ENCODE measurements at places on chromosomes 16 and 17.

DNA sequence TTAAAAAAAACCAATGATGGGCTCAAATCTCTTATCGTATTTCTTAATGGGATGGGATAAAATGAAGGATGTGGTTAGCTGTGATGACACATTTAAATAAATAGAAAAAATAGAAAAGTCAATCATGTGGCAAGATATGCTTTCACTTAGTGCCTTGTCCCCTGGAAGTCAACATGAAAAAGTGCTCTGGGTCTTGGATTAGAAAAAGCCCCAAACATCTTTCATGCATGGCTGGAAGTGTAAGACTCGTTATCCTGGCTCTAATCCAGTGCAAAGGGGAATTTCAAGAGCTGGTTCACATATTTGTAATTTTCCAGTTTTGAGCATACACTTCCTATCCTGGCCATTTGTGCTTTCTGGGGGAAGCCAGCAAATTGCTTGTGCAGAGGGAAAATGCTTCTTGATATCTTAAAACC lies 160.9 kb downstream of the MAP2K6 start:
- no peak for DNase-seq

GRCh38 chr16:47156680-47157215 lies 13.0 kb upstream of the NETO2 start:
- DNase-seq, result no peak

DNA sequence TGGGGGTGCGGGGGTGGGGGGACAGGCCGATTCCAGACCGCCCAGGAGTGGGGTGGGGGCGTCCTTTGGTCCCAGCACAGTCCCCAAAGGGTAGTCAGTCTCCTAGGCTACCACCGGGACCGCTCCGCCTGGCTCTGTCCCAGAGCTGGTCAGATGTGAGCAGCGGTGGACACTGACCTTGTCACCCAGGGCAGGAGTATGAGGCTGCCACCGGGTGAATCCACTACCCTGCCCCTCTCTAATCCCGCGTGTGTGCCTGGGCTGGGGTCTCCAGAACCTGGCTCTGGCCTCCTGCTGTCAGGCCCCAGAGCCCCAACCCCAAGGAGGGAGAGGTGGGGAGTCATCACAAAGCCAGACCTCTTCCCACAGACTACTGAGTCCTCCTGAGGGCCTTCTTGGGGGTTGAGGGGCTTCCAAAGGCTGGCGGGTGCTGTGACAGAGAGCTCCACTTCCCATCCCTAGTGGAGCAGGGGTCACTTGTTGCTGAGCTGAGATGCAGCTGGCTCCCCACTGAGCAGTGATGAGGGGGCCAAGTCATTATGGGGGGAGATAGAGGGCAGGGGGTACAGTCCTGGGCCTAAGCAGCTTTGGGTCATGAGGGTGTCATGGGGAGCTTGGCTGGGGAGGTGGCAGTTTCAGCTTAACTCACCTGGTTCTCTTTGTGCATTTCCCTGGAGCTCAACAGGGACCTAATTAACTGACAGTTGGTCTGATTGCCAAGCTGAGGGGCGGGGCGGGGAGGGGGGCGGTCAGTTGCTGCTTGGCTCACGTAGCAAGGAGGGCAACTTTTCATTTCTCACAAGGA lies 1.2 kb downstream of the PPP1R1B start:
- DNase-seq, result no peak

- DNase-seq, result no peak
These were observed 1714.6 kb downstream of the TP53TG3F start for GRCh38 chr16:35174016-35174415.

DNA sequence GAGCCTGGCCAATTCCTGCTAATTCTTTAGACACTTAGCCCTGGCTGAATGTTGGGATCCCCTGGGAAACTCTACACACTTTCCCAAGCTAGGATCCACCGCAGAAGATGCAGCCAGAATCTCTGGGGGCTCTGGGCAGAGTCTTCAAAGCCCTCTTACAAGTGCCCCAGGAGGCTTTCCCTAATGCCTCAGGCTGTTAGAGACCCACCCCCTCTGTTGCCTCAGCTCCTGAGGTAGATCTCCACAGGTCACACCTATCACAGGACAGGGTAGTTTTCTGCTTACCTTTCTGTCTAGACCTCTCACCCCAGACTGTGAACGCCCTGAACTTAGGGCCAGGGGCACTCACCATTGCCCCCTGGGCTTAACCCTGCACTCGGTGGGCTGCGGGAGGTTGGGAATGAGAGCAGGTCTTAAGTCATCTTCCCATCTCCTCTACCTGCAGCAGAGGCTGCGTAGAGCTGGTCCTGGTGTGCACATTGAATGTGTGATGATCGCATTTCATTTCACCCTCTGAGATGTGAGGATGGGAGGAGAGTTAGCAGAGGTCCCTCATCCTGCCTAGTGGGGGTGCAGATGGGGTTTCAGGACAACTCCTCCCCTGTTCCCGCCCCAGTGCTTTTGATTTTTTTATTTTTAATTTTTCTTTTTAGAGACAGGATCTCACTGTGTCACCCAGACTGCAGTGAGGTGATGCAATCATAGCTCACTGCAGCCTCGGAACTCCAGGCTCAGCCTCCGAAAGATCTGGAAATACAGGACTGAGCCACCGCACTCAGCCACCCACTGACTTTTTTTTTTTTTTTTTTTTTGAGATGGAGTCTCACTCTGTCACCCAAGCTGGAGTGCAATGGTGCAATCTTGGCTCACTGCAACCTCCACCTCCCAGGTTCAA lies 89.0 kb upstream of the LHX1 start:
- DNase-seq, result no peak

- no peak for DNase-seq
These were observed 16.6 kb downstream of the NUDT7 start for GRCh38 chr16:77738706-77739558.

- DNase-seq, result no peak
These were observed 236.7 kb upstream of the CIBAR2 start for GRCh38 chr16:85348911-85349334.

- no peak for DNase-seq
These were observed 27.1 kb downstream of the CDK5RAP3 start for GRCh38 chr17:47998044-47998443.

DNA sequence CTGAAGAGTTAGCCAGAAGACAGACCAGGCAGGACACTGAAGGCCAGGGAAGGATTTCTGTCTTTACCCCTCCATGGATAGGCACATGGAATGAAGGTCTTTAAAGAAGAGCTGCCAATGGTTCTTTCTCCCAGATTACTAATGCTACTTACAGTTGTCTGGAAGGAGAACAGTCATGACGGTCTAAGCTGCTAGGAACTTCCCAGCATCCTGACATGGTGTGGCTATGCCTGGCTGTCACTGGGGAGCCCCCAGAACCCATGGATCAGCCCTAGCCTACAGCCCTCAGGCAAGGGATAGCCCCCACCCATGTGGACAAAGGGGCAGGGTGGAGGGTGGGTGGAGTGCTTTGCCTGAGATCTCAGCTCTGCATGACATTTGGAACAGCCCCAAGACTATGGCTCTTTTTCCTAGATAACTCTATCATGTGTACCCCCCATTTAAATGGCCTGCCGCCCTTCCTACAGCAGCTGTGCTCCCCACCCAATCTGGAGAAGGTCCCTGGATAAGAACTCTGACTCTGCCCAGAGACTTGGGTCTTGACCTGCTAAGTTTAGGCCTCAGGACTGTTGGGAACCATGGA lies 9.2 kb upstream of the KAT7 start:
- DNase-seq, result no peak

- DNase-seq, result no peak
These were observed 674.9 kb upstream of the C16orf82 start for GRCh38 chr16:26391833-26392232.

DNA sequence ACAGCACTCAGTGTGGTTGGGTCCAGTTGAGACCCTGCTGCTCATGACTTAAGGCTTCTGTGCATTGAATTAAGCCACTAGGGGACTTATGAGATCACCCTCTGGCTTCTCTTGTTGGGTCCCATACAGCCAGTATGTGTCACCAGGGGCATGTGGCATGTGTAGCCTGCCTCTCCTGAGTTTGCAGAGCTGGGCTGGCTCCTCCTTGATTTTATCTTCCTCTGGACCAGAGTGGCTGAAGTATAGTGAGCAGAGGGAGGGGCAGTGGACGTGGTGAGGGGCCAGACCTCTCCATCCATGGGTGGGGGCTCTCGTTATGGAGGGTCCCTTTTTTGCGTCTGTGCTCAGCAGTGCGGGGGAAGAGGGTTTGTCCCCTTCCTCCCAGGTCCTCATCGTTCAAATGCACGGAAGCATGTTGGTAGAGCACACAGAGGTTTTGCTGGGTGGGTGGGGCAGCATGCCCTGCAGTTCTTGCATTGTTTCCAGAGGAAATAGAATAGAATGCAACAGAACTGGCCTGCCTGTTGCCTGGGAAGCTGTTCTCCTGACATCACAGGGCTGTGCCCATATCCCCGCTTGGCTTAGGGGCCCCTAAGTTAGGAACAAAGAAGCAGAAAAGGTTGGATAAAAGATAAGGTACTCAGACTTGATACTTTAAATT lies 77.4 kb downstream of the SPECC1 start:
- no peak for DNase-seq

DNA sequence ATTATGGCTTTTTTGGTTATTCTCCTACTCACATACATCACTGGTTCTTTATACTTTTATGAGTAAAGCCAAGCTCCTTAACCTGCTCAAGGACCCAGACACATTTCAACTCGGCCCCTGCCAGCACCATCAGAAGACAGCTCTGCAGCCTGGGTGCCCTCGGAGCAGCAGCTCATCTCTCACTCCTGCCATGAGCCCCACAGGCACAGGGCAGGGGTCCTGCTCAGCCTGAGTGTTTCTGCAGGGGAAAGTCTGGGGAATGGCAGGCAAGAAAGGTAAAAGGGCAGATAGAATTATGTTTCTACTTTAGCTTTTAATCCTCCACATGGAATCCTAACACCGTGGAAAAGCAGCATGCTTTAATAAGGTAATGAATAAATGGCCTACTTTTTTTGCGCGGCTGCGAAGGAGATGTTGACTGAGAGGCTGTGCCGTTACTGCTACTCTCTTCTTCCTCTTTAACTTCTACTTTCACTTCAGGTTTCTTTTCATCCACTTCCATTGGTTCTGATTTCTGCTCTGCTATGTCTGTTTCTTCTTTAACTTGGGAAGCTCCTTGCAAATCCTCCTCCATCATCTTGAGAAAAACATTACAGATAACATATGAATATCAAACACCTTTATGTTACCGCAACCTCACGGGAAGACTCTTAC lies 50.1 kb upstream of the TRAP1 start:
- no peak for DNase-seq

DNA sequence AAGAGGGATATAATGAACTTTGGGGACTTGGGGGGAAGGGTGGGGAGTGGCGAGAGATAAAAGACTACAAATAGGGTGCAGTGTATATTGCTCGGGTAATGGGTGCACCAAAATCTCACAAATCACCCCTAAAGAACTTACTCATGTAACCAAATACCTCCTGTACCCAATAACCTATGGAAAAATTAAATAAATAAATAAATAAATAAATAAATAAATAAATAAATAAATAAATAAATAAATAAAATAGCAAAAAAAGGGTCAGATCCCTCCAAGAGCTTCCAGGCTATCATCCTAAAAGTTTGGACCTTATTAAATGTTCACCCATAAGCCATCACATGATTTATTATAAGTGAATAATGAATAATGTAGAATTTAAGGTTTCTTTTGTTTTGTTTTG lies 636.1 kb upstream of the C16orf82 start:
- DNase-seq, result no peak

GRCh38 chr17:75552425-75553294 lies 27.2 kb downstream of the LLGL2 start:
- DNase-seq, result no peak

- no peak for DNase-seq
These were observed 155.7 kb upstream of the NOL11 start for GRCh38 chr17:67562005-67562404.

- DNase-seq, result no peak
These were observed 9.0 kb upstream of the MRPL38 start for GRCh38 chr17:75913537-75914210.

DNA sequence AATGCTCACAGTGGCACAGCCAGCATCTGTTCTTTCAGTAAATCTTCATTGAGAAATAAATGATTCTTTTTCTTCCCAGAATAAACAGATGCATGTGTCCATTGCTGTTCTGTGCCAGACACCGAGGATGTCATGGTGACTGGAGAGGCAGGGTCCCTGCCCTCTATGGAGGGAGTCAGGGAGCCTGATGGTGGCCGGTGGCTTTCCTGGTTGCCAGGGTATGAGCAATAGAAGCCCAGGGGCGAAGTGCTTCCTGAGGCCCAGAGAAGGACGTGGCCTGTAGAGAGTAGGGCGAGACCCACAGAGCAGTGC lies 29.9 kb upstream of the NUDT16L1 start:
- no peak for DNase-seq

DNA sequence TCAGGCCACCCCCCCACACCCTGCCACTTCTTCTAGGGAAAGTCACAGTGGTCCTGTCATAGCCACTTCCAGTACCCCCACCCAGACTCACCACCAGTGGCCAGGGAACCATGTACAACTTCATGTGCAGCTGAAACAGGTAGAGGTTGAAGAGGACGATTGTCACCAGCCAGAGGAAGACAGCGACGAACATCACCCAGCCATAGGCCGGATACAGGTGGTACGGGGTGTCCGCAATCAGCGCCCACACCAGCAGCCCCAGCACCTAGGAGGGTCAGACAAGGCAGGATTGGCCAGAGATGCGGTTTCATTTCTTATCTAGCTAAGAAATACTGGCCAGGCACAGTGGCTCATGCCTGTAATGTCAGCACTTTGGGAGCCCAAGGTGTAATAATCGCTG lies 16.7 kb downstream of the ARL2BP start:
- no peak for DNase-seq

DNA sequence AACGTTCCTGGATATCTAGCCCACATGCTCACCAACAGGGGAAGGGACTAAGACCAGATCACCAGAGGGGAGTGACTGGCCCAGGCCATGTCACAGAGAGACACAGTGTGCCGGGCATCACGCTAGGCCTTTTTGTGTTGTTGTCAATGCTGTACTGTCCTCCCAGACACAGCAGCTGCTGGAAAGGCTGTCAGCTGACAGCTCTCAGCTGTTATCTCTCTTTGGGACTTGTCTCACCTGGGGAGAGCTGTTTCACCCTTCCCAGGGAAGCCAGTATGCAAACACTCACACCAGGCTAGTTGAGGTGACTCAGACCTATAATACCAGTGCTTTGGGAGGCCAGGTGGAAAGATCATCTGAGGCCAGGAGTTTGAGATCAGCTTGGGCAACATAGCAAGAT lies 19.4 kb downstream of the UNC45B start:
- no peak for DNase-seq

GRCh38 chr16:75647112-75647491 lies 363 bp downstream of the KARS1 start:
- no peak for DNase-seq

GRCh38 chr17:61459939-61460718 lies 7.9 kb downstream of the TBX4 start:
- DNase-seq, result no peak

- DNase-seq, result no peak
These were observed 29.9 kb upstream of the PAFAH1B1 start for GRCh38 chr17:2563543-2563942.

GRCh38 chr16:28596840-28597691 lies at the start of gene SULT1A2:
TSS of gene SULT1A2 (minus strand) at chr16:28597050. CDS start at chr16:28595930, 1,120 bp downstream.
- no peak for DNase-seq

GRCh38 chr17:56985371-56986162 lies 7.6 kb downstream of the SCPEP1 start:
- no peak for DNase-seq

GRCh38 chr17:1440921-1441320 lies 15.1 kb downstream of the CRK start:
- DNase-seq, result no peak
